ENCODE measurements at places on chromosomes 1 and 21. TPM values are rescaled to one million over a fixed set of nuclear protein-coding genes. Genes with fewer than 3 reads are reported as not detected.

GRCh38 chr1:22325531-22326371 lies 125.9 kb upstream of the ZBTB40 start:
- no peaks in the 10 kb centered on the region for H3K4me1 ChIP-seq
- DNase-seq, result no peak
- no peaks in the 10 kb centered on the region for H3K36me3 ChIP-seq
- no peak overlapping the region for H3K4me3 ChIP-seq
- no peak overlapping the region for H3K27ac ChIP-seq

GRCh38 chr21:45015469-45015860 lies 58.9 kb upstream of the ADARB1 start:
- H3K4me3 ChIP-seq, result no peak overlapping the region
- H3K27ac ChIP-seq, result no peak overlapping the region
- peaks cover 40% of the 10 kb centered on the region for H3K4me1 ChIP-seq
- no peak for DNase-seq

- no peak overlapping the region for H3K27ac ChIP-seq
- H3K4me3 ChIP-seq, result no peak overlapping the region
- DNase-seq, result no peak
- H3K4me1 ChIP-seq, result peaks cover 8% of the 10 kb centered on the region
Measured at GRCh38 chr1:234219711-234220110, 153.5 kb upstream of the COA6 start.

- no peaks in the 10 kb centered on the region for H3K4me1 ChIP-seq
- no peak overlapping the region for H3K27ac ChIP-seq
- no peak overlapping the region for H3K4me3 ChIP-seq
- H3K36me3 ChIP-seq, result no peaks in the 10 kb centered on the region
Measured at GRCh38 chr1:200345520-200345919, 64.3 kb downstream of the ZNF281 start.

ASPM gene
- total RNA-seq, result 4.9 TPM

FCRL1 gene
- 90.6 TPM for total RNA-seq

All from spleen (tissue), 13 donors.